ENCODE measurements at places on chromosomes 11 and 22. TPM values are rescaled to one million over a fixed set of nuclear protein-coding genes. Genes with fewer than 3 reads are reported as not detected.

BARX2 gene
- total RNA-seq = 45.2 TPM

GRIA4 gene
- not detected for total RNA-seq

TTC28 gene
- total RNA-seq = 7.1 TPM

TSGA10IP gene
- total RNA-seq = not detected

GRCh38 chr11:68016161-68016903, 6.2 kb downstream of the ALDH3B1 start:
- DNase-seq = no peak

DNA sequence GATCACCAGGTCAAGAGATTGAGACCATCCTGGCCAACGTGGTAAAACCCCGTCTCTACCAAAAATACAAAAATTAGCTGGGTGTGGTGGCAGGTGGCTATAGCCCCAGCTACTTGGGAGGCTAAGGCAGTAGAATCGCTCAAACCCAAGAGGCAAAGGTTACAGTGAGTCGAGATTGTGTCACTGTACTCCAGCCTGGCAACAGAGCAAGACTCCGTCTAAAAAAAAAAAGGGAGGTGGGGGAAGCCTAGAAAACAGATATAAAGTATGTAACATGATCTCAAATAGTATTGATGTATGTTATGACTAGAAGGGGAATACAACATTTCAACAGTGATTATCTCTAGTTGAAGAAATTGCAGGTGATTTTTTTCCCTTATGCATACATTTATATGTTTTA, 61.4 kb downstream of the SLC1A2 start:
- DNase-seq = no peak

Measured in esophagus squamous epithelium (tissue), 5 donors.